ENCODE measurements at places on chromosomes 4 and X. TPM values are rescaled to one million over a fixed set of nuclear protein-coding genes. Genes with fewer than 3 reads are reported as not detected.

Gene BST1
- total RNA-seq, result 31.1 TPM

Gene PABPC1L2A
- total RNA-seq, result not detected

Gene RUFY3
- 60.9 TPM for total RNA-seq

Gene LRP2BP
- 1.4 TPM for total RNA-seq

Gene GAGE1
- not detected for total RNA-seq

Gene GPR143
- total RNA-seq, result 0.13 TPM

Gene ADRA2C
- 0.65 TPM for total RNA-seq

Gene CD38
- 0.11 TPM for total RNA-seq

Gene PABPC1L2B
- total RNA-seq, result not detected

Gene S100P
- total RNA-seq, result 0.13 TPM

Measured in articular chondrocyte of knee joint (primary cell).